ENCODE measurements at places on chromosomes 1 and 21.

- no peak for DNase-seq
Measured at GRCh38 chr1:69737527-69738185, 169.9 kb downstream of the LRRC7 start.

- DNase-seq = no peak
Measured at GRCh38 chr1:6267686-6268322, 6.9 kb upstream of the GPR153 start.

DNA sequence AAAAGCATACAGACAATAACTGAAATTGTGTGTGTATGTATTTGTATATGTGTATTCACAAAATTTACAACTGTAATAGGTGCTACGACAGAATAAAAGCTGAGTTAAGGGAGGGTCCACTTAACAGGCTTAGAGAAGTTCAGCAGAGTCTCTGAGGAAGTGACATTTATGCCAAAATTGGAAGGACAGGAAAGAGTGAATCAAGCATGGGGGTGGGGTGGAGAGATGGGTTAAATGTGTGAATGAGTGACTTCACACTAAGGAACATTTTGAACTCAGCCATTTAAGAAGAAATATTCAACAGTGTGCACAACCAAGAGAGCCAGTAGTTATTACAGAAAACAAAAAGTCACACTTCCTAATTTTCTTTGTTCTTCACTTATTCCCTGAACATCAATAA is 53.8 kb upstream of the RGS1 start:
- DNase-seq = no peak

GRCh38 chr1:182650678-182651338 is 33.6 kb downstream of the RGS8 start:
- DNase-seq = no peak

- DNase-seq = no peak
Measured at GRCh38 chr1:57353654-57354053, 70.2 kb downstream of the DAB1 start.

- DNase-seq = peak; percentile 58
Measured at GRCh38 chr1:223683586-223684487, 18.3 kb upstream of the CAPN8 start.

DNA sequence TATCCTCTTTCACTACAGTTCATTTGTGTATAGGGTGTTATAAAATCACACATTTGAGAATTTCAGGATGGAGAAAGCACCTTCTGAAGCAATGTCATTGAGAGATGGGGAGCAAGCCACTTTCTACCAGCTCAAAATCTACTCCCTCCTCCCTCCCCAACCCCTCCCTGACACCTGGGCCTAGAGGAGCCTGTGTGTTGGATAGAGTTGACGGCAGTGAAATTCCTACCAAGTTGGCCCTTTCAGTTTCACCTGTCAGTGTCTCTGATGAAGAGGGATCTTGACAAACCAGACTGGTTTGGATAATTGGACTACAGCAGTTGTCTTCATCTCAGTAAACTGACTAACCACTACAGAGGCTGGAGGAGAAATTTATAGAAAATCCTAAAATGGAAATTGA is 125.0 kb upstream of the HOOK1 start:
- no peak for DNase-seq

GRCh38 chr1:54486907-54487306 is 61.1 kb upstream of the ACOT11 start:
- DNase-seq = no peak

- DNase-seq = no peak
Measured at GRCh38 chr1:36737767-36738166, 255.1 kb upstream of the CSF3R start.

GRCh38 chr1:64010316-64010715 is 193.1 kb upstream of the UBE2U start:
- DNase-seq = no peak

GRCh38 chr1:174008269-174008668 is 13.9 kb downstream of the RC3H1 start:
- no peak for DNase-seq

DNA sequence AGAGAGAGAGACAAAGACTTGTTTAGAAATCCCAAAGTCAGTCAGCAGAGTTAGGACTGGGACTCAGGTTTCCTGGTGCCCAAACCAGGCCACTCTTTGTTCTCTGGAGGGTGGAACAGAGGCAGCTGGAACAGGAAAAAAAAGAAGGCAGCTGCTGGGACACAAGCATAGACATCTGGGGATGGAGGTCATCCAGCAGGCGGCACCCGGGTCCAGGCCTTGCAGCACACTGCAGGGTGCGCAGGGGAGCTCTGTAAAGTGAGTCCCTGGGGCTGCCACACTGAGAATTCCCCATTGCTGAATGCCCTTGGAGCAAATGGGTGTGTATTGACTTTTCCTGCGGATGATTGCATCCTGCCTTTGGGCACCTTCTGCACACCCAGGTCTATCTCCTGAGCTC is 222.9 kb upstream of the CSF3R start:
- DNase-seq = no peak

DNA sequence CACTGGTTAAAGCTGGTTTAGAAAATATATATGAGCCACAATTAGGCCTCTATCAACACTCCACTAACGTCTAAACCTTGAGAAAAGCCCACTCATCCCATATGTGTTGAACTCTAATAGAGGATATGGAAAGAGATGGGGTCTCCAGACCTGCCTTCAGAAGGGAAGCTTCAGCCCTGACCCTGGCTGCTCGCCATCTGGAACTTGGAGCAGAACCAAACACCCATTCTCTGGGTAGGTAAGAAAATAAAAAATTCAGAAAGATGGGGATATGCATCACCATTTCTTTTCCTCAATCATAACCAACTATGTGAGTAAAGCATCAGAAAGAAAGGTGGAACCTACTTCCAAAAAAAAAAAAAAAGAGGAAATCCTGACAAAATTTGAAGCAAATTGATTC is 666.2 kb downstream of the PTPRC start:
- no peak for DNase-seq

DNA sequence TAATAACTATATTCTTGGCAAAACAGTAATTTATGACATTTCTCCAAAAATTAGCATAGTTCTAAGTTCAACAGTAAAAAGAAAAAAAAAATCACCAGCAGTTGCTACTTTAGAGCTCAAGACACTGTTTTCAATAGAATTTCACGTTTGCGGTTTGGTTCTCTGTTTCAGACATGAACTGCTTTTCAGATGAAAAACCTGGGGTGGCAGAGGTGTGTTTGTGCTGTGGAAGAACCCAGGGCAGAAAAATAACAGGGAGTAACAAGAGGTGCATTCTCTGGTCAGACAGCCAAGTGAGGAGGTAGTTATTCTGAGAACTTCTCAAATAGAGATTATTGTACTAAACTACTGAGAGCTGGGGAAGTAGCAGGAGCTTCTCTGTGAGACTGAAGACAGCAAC is 9.0 kb downstream of the NRAS start:
- no peak for DNase-seq

GRCh38 chr21:36891692-36892091 is 74.8 kb downstream of the HLCS start:
- no peak for DNase-seq

- DNase-seq = no peak
Measured at GRCh38 chr1:91894036-91894761, 8.2 kb upstream of the TGFBR3 start.

GRCh38 chr1:96206451-96206850 is 515.1 kb upstream of the PTBP2 start:
- DNase-seq = no peak

DNA sequence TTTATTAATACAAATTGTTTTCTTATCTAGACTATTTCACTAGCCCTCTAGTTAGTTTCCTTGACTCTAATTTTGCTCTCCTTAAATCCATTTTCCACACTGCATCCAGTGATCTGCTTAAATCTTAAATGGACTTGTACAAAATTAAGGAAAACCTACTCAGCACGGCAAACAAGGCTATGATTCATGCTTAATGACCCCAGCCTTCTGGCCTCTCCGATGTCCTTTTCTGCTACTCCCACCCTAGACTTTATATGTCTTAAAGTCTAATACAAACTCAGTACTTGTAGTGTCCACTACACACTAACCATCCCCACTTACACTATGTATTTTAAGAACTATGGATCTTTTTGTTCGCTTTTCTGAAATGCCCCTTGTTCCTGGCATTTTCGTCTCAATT is 2.2 kb downstream of the TMED5 start:
- DNase-seq = no peak

- DNase-seq = peak; percentile 21
Measured at GRCh38 chr1:23013657-23014056, 2.0 kb downstream of the TEX46 start.

- no peak for DNase-seq
Measured at GRCh38 chr1:97759078-97759477, 161.8 kb downstream of the DPYD start.

DNA sequence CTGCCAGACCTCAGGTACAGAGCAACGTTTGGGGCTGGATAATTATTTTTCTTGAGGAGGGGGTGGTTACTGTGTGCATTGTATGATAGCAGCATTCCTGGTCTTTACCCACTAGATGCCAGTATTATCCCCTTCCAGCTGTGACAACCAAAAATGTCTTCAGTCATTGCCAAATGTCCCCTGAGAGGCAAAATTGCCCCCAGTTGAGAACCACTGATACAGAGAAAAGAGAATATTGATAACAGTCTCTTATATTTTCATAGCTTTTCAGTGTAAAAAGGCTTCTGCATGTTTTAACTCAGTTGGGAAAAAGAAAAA is 51.8 kb upstream of the SYT14 start:
- DNase-seq = no peak

- DNase-seq = no peak
Measured at GRCh38 chr1:182972829-182973228, 19.9 kb upstream of the SHCBP1L start.

DNA sequence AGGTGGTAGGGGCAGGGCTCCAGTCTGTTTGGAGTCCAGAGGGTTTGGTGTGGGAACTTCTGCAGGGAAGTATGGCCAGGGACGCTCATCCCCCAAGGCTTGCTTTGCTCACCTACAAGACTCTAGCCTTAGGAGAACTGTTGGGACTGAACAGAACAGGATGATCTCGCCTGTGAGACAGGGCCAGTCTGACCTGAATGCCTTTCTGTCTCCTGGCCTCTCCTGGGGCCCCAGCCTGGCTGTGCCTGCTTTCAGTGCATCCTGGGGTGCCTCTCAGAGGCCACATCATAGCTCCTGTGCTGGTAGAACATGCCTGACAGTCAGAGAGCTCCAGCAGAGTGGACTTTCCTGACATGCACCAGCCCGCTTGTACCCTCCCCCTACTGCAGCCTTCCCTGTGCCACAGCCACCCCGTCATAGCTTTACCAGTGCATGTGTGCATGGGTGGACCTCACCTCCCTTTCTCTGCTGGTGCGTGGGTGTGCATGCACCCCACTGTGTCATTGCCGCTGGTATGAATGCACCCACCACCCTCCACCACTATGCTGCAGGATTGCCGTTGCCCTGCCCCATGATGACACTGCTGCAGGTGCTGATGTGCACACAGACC is 165.8 kb downstream of the GIPC2 start:
- DNase-seq = no peak

- DNase-seq = no peak
Measured at GRCh38 chr21:34199121-34199910, 125.9 kb downstream of the MRPS6 start.

- DNase-seq = no peak
Measured at GRCh38 chr21:22575165-22575584, 1577.0 kb downstream of the NCAM2 start.

- no peak for DNase-seq
Measured at GRCh38 chr1:49036700-49037099, 260.0 kb upstream of the BEND5 start.

DNA sequence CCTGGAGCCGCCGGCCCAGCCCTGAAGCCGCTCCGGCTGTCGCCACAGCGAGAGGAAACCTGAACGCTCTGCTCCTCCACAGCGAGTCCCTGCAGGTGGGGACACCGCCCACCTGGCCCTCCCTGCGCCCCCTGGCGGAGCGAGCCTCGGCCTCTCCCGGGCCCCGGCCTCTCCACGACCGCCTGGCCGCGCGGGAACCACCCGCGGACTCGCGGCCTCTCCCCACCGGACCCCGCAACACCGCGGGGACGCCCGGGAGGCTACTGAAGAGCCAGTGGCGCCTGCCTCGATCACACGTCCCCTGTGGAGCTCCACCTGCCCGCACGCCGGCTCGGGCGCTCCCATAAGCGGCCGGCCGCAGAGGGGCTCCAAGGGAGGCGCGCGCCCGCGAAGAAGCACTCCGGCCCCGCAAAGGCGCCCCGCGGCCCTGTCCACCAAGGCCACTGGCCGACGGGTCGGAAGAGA is 109.6 kb downstream of the KCNN3 start:
- DNase-seq = peak; percentile 83

DNA sequence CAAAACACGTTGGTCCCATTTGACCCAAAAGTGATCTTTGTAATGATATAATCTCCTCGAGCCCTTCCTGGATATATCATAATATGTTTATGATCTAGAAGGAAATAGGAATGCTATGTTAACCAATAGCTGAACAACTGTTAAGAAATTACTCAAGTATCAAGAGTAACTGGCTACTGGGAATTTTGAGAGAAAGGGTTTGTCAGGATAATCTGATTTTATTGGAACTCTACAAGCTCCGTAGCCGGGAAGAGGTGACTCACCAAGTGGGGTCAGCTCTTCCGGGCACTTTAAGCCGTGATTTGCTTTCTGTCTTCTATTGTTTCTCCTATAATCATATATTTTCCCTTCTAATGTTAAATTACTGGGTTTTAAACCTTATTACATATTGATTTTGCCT is 250.5 kb upstream of the POGK start:
- DNase-seq = no peak
